GM12864 (cell line): ENCODE measurements at places on chromosomes 2 and 18.

DNA sequence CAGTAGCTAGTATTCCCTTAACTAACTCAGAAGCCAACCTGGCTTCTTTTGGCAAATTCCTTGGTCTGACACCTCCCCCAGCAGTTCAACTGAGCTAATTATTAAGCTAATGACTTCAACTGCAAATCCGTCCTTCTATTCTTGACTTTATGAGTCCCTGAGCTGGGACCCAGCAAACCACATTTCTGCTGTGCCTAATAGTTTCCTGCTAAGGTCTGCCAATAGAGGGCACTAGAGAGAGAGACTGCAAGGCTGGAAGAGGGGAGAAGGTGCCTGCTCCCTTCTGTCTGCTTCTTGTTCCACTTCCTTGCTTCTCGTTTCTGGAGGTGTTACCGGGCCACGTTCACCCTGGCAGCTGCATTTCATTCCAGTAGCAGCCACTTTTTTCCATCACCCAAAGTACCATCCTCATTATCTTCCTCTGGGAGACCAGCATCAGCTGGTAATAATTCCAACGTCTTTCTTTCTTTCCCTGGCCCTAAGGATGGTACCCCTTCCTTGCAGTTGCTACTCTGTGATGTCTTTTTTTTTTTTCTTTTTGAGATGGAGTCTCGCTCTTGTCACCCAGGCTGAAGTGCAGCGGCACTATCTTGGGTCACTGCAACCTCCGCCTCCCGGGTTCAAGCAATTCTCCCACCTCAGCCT, 352.0 kb downstream of the TNS1 start:
- peak; percentile 5 for DNase-seq

DNA sequence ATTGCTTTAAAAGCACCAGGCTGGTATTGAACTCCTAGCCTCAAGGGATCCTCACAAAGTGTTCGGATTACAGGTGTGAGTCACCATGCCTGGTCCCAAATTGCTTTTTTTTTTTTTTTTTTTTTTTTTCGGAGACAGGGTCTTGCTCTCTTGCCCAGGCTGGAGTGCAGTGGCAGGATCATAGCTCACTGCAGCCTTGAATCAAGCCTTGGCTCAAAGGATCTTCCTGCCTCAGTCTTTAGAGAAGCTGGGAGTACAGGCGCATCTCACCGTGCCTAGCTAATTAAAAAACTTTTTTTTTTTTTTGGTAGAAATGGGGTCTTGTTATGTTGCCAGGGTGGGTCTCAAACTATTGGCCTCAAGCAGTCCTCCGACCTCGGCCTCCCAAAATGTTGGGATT, 12.8 kb downstream of the MTA3 start:
- no peak for DNase-seq

- DNase-seq = no peak
These were observed 246.7 kb downstream of the DLGAP1 start for GRCh38 chr18:4208366-4208765.

DNA sequence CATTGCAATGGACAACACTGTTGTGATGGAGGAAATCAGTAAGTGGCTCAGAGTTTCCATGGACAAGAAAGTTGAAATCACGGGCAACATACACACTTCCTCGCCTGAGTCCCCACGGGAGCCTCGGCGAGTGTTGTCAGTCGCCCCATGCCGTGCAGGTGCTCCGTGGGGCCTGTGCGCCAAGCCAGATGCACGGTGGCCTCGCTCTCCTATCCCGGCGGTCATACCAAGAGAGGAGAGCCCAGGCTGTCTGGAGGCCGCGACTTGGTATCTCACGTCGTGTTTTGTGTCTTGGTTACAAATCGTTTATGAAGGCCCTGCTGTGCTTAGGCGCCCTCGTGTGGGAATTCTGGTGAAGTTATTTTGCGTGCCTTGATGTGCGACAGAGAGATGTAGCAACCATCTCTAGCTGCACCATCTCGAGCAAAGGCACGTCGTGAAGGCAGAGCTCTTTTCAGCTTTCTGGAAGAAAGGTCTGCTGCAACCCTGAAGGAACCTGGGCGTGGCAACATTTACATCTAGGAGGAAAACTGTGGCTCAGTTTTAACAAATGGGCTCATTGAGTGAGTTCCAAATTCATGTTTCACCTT, 21.8 kb downstream of the ATG4B start:
- no peak for DNase-seq

GRCh38 chr18:10724666-10725065, 198.8 kb downstream of the NAPG start:
- no peak for DNase-seq

- no peak for DNase-seq
These were observed 38.1 kb upstream of the NTSR2 start for GRCh38 chr2:11708106-11708505.

DNA sequence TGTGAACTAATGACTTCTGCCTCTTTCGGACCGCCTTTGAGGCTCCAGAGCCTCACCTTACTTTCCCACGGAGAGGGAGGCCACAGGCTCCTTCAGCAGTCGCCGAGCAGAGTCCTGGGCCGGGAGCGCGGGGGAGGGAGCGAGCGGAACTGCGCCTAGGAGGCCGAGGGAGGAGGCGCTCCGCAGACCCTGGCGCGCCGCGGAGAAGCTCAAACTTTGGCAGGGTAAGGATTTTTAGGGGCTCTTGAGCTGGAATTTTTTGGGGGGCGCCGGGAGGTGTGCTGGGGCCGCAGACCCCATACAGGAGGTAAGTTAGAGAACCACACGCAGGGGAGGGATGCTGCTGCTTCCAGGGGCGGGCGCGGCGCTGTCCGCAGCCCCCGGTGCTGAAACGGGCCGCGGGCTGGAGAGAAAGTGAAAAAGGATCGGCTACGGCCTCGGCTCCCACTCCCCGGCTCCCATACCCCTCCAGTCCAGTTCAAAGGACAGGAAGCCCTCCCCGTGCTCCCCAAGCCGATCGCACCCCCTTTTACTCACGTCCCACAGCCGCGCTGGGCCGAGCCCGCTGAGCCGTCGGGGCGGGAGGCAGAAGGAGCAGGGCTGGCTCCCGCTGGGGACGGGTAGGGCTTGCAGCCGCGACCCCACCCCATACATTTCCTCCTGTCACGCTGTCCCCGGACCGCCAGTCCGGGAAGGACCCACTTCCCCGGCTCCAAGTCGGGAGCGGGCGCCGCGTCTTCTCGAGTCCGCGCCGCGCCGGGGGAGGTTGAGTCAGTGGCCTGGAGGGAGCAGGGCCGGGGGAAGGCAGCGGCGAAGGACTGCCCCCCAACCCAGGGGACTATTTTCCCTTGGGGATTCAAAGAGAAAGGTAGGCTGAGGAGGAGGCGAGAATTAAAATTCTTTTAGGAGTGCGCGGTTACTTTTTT, at the start of gene CNGA3:
Gene CNGA3, plus strand, starts transcription at position 146 of the 926 bp plus-strand sequence. CDS start 23,520 bp downstream, outside the sequence.
- no peak for DNase-seq

DNA sequence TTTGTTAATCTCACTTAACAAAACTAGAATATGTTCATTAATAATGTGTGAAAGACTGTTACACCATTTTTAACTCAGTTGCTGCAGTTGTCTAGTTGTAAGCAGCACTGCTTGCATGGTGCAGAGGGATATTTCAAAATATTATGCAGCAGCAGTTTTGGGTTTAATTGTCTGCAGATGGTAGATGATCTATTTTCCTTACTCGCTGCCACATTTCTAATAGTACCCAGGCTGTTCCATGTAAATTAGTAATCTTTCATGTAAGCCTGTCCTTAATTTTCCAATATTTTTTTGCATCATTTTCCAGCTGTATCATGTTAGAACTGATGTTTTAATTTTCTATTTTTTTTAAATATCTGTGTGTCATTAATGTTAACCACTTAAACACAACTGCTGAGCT, 488.1 kb upstream of the RAB12 start:
- DNase-seq = no peak

DNA sequence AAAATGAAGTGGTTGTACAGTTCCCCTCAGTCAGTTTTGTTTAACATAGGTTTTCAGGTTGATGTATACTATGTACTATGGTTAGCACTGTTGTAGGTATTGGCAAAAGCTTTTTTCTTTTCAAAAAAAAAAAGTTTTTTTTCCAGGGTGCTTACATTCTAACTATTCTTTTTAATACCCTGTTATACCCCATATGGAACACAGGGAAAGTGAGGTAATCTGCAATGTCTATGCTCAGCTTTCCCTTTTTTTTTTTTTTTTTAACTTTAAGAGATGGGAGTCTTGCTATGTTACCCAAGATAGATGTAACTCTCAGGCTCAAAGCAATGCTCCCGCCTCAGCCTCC, 590 bp upstream of the CCDC138 start:
- DNase-seq = no peak

DNA sequence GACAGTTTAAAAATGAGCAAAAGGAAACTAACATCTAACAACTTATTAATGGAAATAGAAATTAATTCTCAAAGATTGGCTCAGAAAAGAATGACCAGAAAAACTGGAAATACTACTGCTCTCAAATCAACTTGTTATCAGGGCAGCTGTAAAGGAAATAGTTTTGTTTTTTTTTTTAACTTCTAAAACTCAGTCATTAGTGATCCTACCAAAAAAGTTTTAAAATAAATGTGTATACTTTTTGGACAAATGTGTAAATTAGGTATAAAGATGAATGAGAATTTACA, 52.1 kb upstream of the PEX13 start:
- no peak for DNase-seq

GRCh38 chr2:74917702-74918619, 40.5 kb upstream of the POLE4 start:
- no peak for DNase-seq

DNA sequence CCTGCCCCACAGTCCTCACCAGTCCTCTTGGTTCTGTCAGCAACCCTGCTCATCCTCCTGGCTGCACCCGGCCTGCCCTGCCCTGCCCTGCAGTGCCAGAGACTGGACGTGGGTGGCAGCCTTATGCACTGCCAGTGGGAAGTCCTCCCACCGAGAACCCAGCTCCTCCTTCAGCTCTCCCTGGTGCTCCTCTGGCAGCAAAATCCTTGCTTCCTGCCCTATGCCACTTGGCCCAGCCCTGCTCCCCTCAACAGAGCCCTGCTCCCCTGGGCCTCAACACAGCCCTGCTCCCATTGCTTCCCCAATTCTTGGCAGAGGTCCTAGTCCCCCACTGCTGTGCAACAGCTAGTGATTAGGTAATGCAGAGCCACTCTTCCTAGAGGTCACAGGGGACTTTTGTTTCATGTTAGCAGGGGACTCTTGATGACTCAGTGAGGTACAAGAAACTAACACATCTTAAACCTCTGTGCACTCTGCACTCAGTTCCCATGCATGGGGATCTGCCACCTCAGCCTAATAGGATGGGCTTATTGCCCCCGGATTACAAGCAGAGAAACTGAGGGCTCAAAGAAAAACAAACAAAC, 58.0 kb upstream of the EDAR start:
- DNase-seq = no peak

DNA sequence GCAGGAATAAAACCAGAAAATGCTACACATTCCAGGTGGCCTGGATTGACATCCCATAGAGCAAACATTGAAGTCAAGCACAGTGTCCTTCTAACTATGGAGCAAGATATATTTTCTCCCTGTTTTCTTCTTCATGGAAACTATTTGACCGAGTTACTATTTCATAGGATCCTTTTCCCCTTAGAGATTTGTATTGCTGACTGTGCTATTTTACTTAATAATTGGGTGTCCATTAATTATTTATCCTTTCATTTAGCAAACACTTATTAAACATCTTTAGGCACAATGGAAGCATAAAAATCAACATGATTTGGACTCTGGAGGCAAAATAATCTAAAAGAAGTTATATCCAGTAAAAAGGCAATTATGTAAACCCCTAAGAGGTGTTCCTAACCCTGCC, 782.8 kb upstream of the ACVR2A start:
- DNase-seq = no peak

DNA sequence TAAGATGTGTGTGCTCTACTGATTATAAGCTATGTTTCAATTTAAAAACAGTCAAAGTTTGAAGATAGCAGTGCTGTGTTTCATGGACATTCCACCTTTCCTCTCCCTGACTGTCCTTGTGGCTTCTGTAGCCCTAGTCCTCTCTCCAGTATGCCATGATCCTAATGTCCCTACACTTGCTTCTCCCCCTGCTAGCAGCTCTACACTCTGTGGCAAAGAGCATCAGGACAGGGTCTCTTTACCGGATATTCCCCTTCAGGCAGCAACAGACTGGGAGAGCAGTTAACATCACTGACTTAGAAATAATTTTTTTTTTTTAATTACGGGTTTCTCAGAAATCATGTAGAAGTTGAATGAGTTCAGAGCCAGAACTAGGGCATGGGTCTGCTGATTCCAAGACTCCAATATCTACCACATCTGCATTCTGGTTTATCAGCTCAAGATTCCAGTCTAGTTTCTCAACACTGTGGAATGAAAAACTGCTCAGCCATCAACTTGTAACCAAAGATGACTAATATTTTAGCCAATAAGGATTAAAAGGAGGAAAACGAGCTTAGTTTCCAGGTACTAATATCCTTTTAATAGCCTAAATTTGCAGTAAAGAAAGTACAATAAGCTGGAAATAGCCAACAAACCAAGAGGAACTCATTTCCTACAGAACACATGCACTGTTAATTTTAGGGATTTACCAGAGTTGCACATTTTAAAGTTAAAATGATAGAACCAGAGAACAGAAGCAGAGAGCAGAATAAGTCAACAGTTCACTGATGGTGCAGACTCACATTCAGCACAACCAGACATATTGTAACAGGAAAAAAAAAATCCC, 45.2 kb downstream of the TMEM131 start:
- DNase-seq = no peak

DNA sequence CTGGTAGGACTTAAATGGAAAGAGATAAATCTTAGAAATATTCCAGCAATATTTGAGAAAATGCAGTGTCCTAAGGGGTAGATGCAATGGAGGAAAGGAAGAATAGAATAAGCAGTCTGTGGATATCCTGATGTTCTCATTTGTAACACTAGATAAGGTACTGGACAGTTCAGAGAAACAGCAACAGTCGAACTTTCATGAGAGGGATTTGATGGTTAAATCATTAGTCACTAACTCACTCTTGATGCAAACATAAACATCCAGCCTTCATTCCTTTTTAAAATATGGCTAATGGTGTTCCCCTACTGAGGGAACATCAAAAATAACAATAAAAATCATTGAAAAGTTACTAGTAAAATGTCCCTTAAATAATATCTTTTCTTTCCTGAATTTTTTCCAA, 211.4 kb upstream of the SLC39A10 start:
- no peak for DNase-seq

DNA sequence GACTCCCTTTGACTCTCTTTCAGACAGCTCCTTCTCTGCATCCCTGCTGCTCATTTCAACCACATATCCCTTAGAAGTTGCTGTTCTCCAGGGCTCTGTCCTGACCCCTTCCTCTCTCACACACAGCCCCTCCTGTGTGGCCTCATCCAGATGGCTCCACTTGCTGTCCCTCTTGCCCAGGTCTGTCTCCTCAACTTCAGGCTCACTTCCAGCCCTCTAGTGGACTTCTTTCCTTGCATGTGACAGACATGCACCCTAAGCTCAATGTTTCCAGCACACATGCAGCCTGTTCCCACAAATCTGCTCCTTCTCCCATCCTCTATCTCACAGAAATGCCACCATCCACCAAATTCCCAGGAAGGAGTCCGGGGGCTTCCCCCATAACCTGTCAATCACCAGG, 9.0 kb upstream of the MRPL19 start:
- DNase-seq = no peak

DNA sequence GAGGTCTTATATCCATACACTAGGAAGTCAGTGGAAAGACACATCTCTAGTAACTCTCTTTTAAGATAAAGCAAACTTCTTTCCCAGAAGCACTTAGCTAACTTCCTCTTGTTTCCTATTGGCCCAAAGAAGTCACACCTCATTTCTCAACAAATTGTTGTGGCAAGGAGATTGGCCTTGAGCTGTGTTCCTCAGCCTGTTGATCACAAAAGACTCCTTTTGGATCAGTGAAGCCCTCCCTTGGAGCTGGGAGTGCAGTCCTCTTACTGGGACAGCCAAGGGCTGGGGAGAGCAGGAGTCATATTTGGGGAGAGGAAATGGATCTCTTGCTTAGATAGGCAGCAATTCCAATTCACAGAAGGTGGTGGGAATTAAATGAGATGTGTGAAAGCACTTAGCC, 51.2 kb upstream of the DAPL1 start:
- no peak for DNase-seq
